CD4-positive, alpha-beta memory T cell (primary cell): ENCODE measurements at places on chromosomes 11 and 22.

DNA sequence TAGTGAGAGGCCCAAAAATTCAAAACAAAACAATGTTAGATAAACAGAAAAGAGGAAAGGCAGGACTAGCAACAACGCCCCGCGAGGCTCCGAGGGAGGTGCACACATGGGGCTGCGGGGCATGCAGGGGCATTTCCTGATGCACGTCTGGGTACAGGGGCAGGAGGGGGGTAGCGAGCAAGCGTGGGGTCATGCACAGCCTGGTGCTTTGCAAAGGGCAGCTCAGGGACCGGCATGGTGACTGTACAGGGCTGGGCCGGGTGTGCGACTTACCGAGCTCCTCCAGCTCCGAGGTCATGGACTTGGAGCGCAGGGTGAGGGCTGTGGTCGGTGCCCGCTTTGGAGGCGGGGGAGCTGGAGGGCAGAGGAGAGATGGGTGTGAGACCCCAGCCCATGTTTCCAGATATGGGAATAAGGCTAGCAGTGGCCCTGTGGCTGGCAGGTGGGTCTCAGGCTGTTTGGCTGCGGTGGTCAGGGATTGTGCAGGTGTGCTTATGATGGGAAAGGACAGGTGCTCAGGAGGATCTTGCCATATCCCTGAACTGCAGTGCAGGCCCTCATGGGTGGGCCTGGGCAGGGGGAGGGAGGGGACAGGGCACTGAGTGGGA is 103.7 kb downstream of the CTTN start:
- no peak for DNase-seq

- DNase-seq = no peak
These were observed 48.8 kb downstream of the ASCL2 start for GRCh38 chr11:2221591-2221990.

GRCh38 chr11:11973361-11973800 is 35.0 kb downstream of the DKK3 start:
- DNase-seq = no peak

- DNase-seq = no peak
These were observed 3.1 kb downstream of the ARHGAP1 start for GRCh38 chr11:46697303-46697702.

- DNase-seq = no peak
These were observed 2.3 kb upstream of the MTNR1B start for GRCh38 chr11:92967178-92967577.

GRCh38 chr11:28697920-28698827 is 590.0 kb downstream of the METTL15 start:
- no peak for DNase-seq

DNA sequence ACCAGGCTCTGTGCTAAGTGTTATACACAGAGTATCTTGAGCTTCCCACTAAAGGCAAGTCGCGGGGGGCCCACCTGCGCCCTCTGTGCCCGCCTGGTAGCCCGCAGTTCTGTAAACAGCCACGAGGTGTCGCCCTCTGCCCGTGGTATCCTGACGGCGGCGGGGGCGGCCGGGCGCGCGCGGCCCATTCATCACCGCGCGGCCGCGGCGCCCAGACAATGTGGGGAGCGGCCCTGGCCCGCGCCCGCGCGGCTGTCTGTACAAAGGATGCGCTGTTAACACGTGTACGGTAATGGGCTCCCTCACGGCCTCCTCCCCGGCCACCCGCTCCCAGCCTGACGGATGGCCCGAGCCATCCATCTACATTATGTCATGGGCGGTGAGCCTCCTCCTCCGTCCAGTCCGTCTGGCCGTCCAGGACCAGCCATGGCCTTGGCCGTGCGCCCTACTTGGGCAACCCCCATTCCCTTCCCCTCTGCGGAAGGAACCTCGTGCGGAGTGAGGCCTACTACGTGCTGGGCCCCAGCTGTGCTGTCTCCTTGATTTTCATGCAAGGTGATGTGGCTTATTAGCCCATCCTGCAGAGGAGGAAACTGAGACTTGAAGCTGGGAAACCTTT is 99.4 kb downstream of the MIAT start:
- DNase-seq = no peak

DNA sequence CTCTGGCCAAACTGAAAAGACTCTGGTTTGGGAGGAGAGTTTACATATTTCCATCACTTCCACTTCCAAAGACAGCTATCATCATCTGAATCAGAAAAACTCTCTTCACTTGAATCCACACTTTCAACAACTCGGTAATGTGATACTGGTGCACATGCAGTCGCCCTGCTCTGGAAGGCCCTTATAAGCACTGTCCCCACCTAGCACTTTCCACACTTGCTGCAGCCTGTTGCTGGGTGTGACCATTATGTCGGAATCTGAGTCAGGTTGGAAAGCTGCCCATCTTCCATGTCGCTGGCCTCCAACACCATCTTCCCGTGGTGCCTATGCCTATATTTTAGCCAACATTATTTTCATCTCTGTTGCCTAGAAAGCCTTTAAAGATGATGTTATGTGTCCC is 1.1 kb upstream of the OR10A5 start:
- no peak for DNase-seq

DNA sequence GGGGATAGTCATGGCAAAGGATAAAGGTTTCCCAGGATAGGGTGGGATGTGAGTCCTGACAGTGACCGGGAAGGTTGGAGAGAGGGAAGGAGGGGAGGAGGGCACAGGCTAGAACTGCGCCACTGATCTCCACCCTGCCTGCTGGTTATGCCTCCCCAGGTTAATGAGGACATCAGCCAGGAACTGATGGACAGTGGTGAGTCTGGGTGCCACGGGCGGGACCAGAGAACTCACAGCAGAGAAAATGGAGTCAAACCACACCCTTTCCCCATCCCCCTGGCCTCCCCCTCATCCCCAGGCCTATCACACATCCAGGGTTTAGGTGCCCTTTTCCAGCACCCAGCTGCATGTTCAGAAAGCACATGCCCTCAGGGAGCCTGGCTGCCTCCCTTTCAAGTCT is 10.2 kb downstream of the ANKK1 start:
- DNase-seq = no peak

GRCh38 chr22:44005524-44005923 is 18.6 kb upstream of the PARVB start:
- no peak for DNase-seq

- no peak for DNase-seq
These were observed 67.6 kb upstream of the NTM start for GRCh38 chr11:131302836-131303235.

DNA sequence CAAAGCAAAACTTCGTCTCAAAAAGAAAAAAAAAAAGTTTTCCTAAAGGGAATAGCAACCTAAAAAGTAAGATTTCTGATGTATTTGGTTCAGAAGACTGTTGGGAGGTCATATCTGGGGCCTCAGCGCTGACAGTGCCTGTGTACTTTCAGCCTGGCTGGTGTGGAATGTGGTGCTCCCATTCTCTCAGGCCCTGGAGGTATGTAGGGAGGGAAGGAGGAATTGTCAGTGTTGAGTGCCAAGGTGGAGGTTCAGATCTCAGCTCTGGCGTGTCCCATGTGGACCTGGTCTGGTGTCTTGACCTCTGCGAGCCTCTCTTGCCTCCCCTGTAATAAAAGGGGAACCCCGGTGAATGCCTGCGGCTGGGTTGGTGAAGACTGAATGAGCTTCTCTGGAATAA is 22.4 kb downstream of the PRR5 start:
- DNase-seq = no peak

GRCh38 chr11:5225480-5225871 is 1.4 kb downstream of the HBB start:
- no peak for DNase-seq

- DNase-seq = no peak
These were observed 2.8 kb downstream of the SESN3 start for GRCh38 chr11:95228081-95228749.

DNA sequence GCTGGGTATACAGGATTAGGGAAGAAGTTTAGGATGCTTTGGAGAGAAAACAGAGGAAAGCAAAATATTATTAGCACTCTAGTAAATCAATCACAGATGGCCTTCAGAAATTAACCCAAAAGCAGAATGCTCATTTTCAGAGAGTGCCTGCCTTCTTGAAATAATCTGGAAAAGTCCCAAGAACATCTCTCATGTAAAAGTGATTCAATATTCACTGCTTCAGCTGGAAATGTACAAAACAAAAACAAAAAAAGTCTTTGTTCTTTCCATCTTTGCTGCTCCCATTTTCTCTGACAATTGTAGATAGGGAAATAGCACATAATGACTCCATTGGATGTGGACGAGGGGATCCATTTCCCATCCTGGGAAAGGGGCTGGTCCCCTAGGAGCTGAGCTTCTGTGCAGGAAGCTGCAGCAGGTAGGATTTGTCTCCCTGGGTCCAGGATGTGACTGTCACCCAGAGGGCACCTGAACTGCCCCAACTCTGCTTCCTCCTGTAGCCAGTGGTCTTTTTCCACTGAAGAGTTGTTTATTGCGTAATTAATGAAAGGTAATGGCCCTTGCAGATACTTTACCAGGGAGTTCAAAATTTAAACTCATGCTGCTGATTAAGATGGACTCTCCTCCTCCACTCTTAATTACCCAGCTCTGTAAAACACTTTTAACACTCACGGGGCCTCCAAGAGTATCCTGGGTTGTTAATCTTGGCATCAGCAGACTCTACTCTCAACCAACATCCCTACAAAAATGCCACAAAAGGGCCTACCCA is 57.9 kb downstream of the SC5D start:
- DNase-seq = no peak

- peak; percentile 21 for DNase-seq
These were observed 731 bp downstream of the GSTP1 start for GRCh38 chr11:67584205-67584880.

DNA sequence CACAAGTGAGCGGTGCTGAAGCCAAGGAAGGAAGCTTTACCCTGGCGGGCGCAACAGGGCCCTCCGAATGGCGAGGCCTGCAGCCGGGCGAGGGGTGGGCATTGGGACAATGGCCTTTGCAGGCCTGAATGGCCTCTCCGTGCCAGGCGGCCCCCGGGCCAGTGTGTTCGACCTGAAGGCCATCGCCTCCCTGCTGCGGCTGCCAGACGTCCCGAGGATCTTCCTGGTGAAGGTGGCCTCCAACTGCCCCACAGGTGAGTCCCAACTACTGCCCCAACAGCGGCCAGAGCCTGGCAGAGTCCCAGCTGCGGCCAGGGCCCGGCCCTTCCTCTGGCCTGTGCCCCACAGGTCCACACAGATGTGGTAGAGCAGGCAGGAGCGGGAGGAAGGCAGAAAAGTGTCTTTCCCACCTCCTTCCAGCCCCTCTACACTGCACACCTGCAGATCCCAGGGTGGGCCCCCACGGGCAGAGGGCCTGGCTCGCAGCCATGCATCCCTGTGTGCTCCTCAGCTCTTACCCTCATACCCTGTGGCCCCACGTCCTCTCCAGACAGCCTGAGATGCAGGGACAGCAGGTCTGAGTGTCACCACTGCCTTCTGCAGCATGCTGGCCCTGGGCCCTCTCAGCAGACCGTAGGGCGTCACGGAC is 11.3 kb downstream of the PHLDA2 start:
- no peak for DNase-seq

DNA sequence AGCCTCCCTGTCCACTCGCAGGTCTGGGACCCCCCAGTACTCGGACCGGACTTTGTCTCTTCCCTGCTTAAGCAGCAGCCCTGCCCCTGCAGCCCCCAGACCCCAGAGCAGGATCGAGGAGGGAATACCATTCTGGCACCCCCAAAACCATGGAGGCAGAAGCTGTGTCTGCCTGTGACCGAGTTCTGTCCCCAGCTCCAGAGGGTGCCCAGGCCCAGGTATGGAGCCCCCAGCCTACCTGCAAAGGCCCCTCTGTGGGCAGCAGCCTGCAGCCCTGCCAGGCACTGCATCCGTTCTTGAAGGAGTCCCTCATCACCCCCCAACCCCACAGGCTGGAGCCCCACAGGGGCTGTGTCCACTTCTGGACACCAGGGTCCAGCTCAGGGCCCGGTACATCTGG is 163.8 kb downstream of the BRD1 start:
- no peak for DNase-seq

- DNase-seq = no peak
These were observed 75.2 kb downstream of the DHCR7 start for GRCh38 chr11:71372693-71373657.

DNA sequence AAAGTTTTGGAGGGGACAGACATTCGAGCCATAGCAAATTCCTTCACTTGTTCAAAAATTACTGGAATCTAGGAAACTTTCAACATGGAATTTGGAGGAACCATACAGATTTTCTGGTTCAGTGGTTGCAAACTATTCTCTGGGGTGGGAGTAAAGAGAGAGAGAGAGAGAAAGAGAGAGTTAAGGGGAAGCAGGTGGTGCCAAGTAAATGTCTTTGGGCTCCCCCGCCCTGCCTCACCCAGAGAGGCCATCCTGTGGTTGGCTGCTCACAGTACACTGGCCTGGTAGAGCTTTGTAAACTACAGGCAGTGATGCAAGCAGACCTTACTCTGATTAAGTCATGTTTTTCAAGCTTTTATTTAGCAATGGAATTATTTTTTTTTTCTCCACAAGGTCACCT is 82.6 kb downstream of the ADAMTS15 start:
- DNase-seq = no peak

GRCh38 chr11:30285416-30286121 is 37.3 kb upstream of the ARL14EP start:
- DNase-seq = no peak

GRCh38 chr11:64241491-64242374 is 838 bp downstream of the FKBP2 start:
- DNase-seq = no peak
